Non-pigmented ciliary epithelial cell (primary cell): ENCODE measurements at places on chromosomes 4 and X.

DNA sequence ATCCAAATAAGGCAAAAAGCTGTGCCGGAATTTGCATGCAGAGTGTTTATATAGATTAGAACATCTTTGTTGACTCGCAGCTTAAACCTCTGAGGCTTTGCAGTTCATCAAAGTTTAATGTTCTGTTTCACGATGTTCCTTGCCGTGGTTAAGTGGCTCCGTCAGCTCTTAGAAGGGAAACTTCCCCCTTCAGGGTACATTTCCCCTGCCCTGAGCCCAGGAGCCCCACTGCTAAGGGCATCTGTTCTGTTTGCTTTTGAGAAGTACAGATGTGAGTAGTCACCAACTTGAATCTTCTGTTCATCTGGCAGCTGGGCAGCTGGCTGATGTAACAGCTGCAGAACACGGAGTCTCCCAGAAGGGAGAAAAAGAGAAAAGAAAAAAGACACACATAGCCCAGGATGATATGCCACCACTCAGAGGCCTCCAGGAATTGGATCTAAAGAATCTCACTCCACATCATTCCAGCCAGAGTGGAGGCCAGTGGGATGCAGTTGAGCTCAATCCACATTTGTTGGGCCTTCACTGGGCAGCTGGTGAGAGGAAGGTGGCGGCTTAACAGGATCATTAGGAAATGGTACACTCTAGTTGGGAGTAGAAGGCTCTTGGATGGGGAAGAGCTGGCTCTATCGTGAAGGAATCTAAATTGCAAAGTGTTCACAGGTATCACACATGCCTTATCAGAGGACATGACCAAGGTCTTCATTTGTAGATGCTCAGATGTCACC, 178.7 kb upstream of the RBPJ start:
- peak; percentile 23 for DNase-seq

DNA sequence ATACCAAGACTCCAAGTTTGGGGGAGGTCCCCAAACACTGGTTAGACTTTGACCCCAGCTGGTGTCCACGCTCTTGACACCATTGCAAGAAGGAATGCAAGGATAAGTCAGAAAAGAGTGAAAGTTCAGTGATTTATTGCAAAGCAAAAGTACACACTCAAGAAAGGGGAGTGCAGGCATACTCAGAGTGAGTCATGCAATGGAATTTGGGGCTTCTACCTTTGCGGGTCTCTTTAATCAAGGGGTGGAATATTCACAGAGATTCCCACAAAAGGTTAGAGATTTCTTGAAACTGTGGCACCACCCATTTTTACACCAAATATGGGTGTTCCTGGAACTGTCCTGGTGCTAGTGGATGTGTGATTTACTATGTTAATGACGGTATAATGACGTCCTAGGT, 5.2 kb upstream of the SMIM10L2A start:
- no peak for DNase-seq

DNA sequence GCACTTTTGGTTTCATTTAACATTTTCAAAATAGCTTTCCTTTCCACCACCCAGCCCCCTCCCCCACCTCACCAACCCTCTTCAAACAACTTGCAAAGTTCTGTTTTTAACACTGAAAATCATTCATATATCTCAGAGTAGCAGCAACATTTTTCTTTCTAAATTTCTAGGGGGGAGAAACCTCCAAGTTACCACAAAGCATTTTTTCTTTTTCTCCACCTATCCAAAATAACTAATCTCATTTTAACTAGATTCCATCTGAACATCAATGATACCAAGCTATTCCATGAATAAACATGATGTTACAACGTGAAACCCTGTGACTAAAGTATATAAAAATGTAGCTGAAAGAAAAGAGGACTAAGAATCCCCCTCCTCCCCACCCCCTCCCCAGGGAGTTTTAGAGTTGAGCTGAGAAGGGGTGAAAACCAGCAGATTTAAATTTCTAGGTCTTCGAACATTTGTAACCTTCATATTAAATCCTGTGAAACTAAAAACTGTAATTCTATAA, 5.2 kb downstream of the LDB2 start:
- DNase-seq, result no peak

- no peak for DNase-seq
These were observed 265.4 kb upstream of the TET2 start for GRCh38 chr4:104881136-104881886.
